Skin of body (tissue), 3 donors: ENCODE measurements at places on chromosomes 7 and 10. TPM values are rescaled to one million over a fixed set of nuclear protein-coding genes. Genes with fewer than 3 reads are reported as not detected.

Gene P4HA1
- total RNA-seq: 65.1 TPM

Gene PKD2L1
- total RNA-seq: not detected

Gene FAM25G
- total RNA-seq: 1.8 TPM

Gene NKX2-3
- not detected for total RNA-seq

Gene CALML3
- total RNA-seq: 9.8 TPM

Gene AKR1C4
- total RNA-seq: not detected

Gene OLAH
- not detected for total RNA-seq

Gene LIPK
- total RNA-seq: 10.6 TPM

Gene PDE6C
- not detected for total RNA-seq

Gene LIPN
- 8.2 TPM for total RNA-seq

Gene HOXA2
- 0.89 TPM for total RNA-seq

Gene UBE3C
- total RNA-seq: 77.1 TPM

Gene TMEM229A
- not detected for total RNA-seq

Gene MCU
- total RNA-seq: 31.2 TPM

Gene EBLN1
- total RNA-seq: not detected

Gene DOCK1
- total RNA-seq: 80.8 TPM

Gene GPR15LG
- 2.1 TPM for total RNA-seq

Gene CCM2
- total RNA-seq: 19.7 TPM

Gene CRYGN
- total RNA-seq: not detected

Gene SPAM1
- not detected for total RNA-seq

Gene KNDC1
- 1.1 TPM for total RNA-seq

Gene KAZALD1
- total RNA-seq: 17.7 TPM

Gene HTR5A
- total RNA-seq: not detected

Gene DDIT4
- 124 TPM for total RNA-seq

Gene EVX1
- not detected for total RNA-seq

Gene CALCR
- total RNA-seq: 0.49 TPM

Gene INHBA
- 6.5 TPM for total RNA-seq

Gene TMEM270
- not detected for total RNA-seq

Gene ENKUR
- total RNA-seq: 0.39 TPM

Gene LIPM
- total RNA-seq: 17.1 TPM

Gene PDK4
- 34.8 TPM for total RNA-seq

Gene TMEM106B
- total RNA-seq: 33.6 TPM

Gene LIPF
- total RNA-seq: 0.10 TPM

Gene EIF5AL1
- 0.30 TPM for total RNA-seq

Gene PARP12
- total RNA-seq: 20.7 TPM

Gene TWIST1
- 39.9 TPM for total RNA-seq

Gene MRPL32
- 41.7 TPM for total RNA-seq
